Stimulated activated CD4-positive, alpha-beta T cell treated with anti-CD3 and anti-CD28 coated beads, Interleukin-1b, Interleukin-23, amount 100 ng/mL, for 1 hour (primary cell): ENCODE measurements at places on chromosomes 2 and 18.

- no peak for DNase-seq
Observed at GRCh38 chr18:62066102-62066818, 120.6 kb downstream of the PIGN start.

- no peak for DNase-seq
Observed at GRCh38 chr18:74412116-74412880, 44.8 kb downstream of the DIPK1C start.

GRCh38 chr2:19176172-19176852 lies 182.1 kb downstream of the OSR1 start:
- no peak for DNase-seq

GRCh38 chr2:147824620-147825019 lies 20.2 kb upstream of the ACVR2A start:
- no peak for DNase-seq

DNA sequence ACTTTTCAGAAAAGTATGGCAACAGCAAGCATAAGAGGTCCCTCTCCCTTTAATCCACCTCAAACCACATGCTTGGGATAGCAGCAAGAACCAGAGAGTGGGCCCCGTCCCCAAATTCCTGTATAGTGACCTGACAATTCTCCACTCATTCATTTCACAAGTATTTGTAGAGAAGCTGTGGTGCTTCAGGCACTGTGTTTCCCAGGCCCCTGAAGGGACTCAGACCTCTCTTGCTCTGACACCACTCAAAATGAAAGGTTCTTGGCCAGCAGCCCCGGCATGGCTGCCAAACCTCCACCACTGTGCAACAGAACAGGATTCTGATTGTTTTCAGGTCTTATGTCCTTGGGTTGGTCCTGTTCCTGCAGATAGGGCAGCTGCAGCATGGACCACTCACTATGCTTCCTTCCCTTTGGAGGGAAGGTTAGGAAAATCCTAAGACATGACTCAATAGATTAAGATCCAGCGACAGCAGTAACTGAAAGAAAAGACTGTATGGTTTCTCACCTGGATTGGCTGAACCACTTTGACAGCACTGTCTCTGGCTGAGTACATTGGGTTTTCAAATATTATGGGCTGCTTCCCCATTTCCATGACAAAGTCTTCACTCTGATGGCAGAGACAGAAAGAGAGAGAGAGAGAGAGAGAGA lies 67.6 kb downstream of the DHRS9 start:
- no peak for DNase-seq

GRCh38 chr2:173373290-173373689 lies 18.6 kb downstream of the CDCA7 start:
- no peak for DNase-seq

DNA sequence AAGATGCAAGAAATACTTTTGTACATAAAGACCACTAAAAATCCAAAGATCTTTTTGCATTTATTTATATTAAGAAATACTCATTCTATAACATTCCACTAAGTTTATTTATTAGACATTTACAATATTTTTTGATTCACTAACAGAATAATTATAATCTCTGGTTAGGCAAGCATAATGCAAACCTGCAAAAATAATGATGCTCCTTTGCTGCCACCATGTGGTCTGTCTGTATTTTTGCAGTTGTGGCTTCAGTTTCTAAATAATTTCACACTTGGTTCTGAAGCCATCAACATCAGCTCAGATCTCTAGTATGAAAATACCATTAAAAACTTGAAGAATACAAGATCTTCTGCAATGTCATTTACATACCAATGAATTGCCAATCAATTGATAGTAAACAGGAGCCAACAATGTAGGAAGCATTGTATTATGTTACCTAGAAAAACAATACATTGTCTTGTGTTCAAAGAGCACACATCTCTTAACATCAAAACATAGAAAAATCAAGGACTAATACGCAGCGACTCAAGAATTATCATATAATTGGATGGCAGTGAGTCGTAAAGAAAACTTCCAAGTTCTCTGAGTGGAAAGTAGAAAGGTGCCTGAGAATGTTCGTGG lies 28.8 kb upstream of the WDR75 start:
- DNase-seq: no peak

GRCh38 chr2:198309673-198310280 lies 505.4 kb downstream of the PLCL1 start:
- DNase-seq: no peak

DNA sequence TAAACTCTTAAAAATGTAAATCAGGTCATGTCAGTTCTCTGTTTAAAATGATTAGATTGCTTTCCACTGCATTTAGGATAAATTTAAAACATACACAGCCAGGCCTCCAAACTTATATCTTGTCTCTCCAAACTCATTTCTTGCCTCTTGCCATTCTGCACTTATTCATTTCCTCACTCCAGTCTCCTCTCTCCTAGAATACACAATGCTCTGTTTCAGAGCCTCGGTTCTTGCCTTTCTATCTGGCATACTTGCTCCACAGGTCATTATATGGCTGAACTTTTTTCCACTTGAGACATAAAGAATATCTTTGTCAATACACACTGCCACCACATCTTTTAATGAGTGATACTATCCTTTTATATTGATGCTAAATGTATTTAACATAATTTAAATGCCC lies 10.5 kb upstream of the UGP2 start:
- no peak for DNase-seq

GRCh38 chr2:239397931-239398471 lies 2.8 kb downstream of the HDAC4 start:
- DNase-seq: no peak

GRCh38 chr18:78732273-78733210 lies 247.1 kb upstream of the SALL3 start:
- DNase-seq: no peak

DNA sequence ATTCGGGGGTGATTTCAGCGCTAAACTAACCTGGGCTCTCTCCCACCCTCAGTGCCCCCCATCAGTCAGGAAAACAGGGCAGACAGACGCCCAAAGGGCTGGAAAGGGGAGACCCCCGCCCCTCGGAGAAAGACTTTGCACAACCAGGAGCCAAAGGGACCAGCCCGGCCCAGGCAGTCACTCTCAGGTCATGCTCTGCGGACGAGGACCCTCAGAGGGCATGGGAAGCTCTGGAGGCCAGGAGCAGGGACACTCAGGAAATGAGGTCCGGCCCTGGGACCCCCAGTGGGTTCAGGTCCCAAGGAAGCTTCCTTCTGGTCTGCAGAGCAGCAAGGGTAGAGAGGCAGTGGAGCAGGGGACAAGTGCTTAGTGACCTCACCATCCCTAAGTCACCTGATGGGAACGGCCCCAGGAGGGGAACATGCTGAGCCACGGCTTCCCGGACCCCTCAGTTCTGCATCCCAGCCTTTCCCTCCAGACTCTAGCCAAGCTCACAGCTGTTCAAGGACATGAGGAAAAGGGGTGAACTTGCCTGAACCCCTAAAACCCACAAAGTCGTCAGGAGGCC lies 88.0 kb upstream of the GPC1 start:
- DNase-seq: no peak

DNA sequence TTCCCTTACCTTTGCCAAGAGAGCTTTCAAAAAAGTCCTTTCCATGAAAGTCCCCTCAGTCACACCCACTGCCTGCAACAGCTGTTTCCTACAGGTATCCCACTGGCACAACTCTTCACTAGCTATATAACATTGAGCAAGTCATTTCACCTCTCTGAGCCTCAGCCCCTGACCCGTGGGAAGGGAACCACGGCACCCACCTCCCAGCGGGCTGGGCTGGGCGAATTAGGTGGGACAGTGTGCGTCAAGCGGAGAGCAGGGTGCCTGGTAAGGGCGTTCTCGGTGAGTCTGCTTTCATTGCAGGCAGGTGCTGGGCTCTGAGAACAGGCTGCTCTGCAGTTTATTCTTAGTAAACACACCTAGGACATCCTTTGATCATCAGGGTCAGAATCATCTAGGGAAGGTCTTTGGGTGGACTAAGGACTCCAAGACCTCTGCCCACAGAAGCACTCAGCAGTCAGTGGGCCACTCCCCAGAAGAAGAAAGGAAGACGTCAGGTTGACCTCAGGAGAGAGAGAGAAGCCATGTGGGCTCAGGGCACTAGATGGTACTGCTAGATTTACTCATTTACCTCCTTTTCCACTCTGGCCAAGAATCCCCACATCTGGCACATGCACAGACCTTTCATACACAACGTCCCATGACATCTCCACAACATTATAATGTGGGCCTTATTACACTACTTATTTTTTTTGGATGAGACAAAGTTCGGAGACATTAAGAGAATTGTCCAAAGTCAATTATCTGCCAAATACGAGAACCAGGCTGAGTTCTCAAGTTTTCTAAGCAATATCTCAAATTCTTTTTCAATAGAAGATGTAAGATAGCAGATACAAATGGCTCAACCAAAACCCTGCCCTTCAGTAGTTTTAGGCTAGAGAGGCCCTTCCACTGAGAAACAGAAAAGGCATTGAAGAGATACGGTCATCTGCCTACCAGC lies 79.9 kb downstream of the GALNT14 start:
- no peak for DNase-seq

DNA sequence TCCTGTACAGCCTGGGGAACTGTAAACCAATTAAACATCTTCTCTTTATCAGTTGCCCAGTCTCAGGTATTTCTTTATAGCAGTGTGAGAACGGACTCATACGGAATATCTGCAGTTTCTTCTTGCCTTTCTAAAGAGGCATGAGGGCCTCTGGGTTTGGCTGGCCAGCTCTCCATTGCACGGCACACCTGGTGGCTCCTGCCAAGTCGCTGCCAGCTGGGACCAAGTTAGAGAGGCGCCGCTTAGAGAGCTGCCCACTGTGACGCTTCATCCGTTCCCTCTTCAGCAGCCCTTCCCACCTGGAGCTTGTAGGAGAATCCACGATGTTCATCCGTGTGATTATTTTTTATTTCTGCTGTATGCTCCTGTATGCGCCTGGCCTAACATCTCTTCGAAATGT lies 195.4 kb downstream of the TWIST2 start:
- no peak for DNase-seq

DNA sequence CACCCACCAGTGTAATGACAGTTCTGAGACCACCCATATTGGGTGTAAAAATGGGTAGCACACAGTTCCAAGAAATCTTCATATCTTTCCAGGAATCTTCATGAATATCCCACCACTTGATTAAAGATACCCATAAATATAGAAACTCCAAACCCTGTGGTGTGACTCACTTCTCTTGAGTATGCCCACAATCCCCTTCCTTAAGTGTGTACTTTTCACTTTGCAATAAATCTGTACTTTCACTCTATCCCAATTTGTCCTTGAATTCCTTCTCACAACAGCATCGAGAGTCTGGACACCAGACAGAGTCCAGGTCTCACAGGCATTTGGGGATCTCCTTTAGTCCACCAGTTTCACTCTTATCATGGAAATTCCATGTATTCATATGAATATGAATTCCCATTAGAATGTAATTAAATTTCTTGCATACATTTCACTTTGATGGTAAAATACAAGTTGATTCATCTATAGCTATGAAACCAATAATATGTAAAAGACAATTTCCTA lies 287.0 kb upstream of the SESTD1 start:
- no peak for DNase-seq

DNA sequence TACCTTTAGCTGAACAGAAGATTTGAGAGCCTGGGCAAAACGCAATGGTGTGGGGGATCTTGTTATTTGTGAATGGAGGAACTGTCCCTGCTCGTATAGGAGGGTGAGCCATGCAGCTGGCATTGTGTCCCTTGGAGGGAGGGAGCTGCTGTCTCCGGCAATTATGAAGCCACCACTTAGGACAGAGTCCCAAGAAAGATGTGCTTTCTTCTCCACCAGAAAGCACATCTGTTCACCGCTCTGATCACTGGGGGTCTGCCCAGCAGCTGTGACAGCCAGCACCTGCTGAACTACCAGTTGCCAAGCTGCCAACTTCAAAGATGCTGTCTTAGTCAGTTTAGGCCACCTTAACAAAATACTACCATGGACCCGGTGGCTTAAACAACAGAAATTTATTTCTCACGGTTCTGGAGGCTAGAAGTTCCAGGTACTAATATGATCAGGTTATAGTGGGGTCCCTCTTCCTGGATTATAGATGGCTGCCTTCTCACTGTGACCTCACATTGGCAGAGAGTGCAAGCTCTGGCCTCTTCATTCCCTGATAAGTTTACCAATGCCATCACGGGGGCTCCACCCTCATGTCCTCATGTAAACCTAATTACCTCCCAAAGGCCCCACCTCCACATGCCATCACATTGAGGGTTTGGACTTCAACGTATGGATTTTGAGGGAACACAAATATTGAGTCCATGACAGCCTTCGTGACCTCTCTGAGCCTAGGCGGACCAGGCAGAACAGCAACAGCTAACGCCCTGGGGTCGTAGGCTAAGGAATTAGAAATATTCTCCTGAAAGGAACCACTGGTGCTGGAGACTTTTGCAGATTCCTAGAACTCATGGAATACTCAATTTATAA lies 148.3 kb downstream of the RHBDD1 start:
- no peak for DNase-seq

GRCh38 chr2:170715062-170715931 lies at the start of gene SP5:
SP5 (plus strand) TSS chr2:170715337; CDS start chr2:170715513, 176 bp downstream.
- DNase-seq: no peak

DNA sequence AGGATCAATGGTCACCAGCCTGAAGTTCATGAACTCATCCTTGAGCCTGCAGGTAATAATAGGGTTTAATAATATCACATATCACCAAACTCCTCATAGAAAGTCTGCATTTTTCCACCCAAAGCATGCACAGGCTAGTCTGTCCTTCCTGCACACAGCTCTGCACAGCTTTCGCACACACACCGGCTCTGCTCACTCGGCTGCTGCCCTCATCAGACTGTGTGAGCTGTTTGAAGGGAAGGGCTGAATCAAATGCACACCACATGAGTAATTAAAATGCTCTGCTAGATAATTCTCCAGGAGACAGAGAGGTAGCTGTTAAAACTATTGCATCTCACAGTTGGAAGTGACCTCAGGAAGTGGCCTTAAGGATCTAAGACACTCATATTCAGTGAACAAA lies 108.4 kb upstream of the YPEL5 start:
- DNase-seq: no peak

GRCh38 chr2:150561076-150561475 lies 73.6 kb upstream of the RND3 start:
- no peak for DNase-seq

GRCh38 chr2:31020713-31021112 lies 117.5 kb downstream of the GALNT14 start:
- DNase-seq: no peak

DNA sequence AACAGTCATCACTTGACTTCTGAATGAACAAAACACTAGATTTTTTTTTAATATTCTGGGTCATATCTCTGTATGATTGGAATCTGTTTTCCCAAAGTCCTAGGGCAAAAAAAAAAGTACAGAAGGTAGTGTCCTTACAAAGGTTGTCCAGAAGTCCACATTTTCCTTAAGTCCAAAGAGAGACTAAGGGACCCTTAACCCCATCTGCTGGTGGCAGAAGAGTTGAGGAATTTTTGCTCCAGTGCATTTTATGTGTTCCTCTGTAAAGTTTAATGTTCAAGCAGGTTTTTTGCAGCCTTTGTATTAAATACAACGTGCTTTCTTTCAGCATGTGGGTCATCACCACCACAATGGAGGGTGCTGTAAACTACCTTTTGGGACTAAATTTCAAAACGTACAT lies 215.9 kb downstream of the SP3 start:
- DNase-seq: no peak

- no peak for DNase-seq
Observed at GRCh38 chr2:214410918-214411554, at the start of gene VWC2L. VWC2L (plus strand) TSS chr2:214411054; CDS start chr2:214414194, 3,140 bp downstream.
